ENCODE measurements at places on chromosomes 2 and 18.

- no peak for DNase-seq
Measured at GRCh38 chr2:207176247-207176646, 10.5 kb upstream of the KLF7 start.

DNA sequence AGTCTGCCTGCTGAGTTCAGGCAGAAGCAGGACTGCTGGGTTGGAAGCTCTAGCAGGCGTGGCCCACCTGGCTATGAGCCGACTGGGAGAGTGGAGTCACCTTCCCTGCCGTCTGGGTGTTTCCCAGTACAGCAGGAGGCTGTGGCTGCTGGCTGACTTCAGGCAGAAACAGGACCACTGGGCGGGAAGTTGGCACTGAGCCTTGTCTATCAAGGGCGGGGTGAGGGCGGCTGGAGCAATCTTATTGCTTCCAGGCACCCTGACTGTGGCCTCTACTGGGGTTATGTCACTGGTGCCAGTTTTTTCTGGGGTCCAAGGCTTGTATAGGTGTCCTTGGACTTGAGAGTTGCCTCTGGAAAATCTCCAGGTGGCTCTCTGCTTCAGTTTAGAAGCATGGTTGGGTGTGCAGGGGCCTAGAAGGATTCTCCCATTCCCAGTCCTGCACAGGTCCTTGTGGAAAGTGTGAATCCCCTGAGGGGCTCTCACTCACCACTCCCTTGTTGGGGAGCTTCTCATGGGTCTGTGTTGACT lies 30.5 kb downstream of the LTBP1 start:
- DNase-seq: no peak

- DNase-seq: no peak
Measured at GRCh38 chr18:27412556-27412955, 227.4 kb upstream of the CHST9 start.

GRCh38 chr2:203549406-203549805 lies 14.3 kb upstream of the RAPH1 start:
- no peak for DNase-seq

GRCh38 chr2:214801068-214801467 lies 8.4 kb downstream of the BARD1 start:
- DNase-seq: no peak

- DNase-seq: no peak
Measured at GRCh38 chr2:61396005-61396404, 74.9 kb downstream of the USP34 start.

DNA sequence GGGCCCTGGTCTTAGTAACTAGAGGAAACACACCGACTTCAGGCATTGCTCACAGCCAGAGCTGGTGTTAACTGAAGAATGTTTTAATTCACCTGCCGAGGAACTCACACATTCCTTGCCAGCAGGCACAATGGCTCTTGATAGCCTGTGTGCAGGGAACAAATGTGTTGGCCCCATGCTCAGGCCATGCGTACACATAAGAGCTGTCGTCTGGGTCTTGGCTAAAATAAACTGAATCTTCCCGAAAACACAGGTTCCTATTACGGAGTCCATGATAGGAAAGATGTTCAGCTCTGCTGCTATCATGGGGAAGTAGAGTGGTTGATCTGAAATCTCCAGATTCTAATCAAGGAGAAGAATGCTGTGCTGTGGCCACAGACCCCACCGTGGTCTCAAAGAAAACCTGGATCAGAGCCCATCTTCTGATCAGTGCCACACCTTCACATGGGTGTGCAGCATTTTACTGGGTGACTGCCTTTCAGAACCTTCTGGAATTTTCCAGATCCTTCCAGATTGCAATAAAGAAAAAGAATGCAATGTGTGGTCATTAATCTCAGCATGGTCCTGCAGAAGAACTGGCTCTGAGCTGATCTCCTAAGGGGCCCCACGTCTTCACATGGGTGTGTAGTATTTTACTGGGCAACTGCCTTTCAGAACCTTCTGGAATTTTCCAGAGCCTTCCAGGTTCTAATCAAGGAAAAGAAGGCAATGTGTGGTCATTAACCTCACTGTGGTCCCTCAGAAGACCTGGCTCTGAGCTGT lies 17.2 kb downstream of the MBP start:
- no peak for DNase-seq

GRCh38 chr2:142865924-142866323 lies 11.5 kb upstream of the KYNU start:
- DNase-seq: no peak

DNA sequence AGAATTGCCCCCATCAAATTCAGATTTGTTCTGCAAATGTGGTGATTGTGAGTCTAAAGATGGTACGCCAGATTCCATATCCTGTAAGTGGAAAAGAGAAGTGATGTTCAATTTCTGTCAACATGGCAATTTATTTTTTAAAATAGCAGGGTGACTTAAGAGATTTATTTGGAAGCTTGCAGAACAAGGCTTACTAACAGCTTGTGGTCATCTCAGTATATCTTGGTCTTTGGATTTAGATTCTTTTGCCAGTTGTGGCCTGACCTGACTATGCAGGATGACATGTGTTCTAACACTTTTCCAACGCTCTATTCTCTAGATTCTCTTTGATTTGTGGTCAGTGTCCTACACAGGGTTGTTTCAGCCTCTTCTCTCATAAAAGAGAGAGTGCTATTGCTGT lies 74.4 kb downstream of the MAP3K20 start:
- no peak for DNase-seq

GRCh38 chr18:11752116-11752911 lies 63.2 kb downstream of the GNAL start:
- DNase-seq: no peak

DNA sequence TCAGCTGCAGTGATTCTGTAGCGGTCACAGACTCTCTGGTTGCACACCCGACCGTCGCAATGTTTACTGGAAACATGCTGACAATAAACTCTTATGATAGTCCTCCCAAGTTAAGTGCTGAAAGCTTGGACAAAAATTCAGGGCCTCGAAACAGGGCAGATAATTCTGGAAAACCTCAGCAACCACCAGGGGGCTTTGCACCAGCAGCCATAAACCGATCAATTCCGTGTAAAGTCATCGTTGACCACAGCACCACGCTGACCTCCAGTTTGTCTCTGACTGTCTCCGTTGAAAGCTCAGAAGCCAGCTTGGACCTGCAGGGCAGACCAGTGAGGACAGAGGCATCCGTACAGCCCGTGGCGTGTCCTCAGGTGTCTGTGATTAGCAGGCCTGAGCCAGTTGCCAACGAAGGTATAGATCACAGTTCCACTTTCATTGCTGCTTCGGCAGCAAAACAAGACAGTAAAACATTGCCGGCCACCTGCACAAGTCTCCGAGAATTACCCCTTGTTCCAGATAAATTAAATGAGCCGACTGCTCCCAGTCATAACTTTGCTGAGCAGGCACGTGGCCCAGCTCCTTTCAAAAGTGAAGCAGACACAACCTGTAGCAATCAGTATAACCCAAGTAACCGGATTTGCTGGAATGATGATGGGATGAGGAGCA lies 166.1 kb downstream of the ASXL3 start:
- no peak for DNase-seq

GRCh38 chr2:116162395-116162794 lies 1652.1 kb upstream of the DDX18 start:
- no peak for DNase-seq

GRCh38 chr2:113058411-113058994 lies 495 bp upstream of the IL36RN start:
- DNase-seq: no peak

- DNase-seq: no peak
Measured at GRCh38 chr2:67015681-67016080, 381.5 kb upstream of the ETAA1 start.

DNA sequence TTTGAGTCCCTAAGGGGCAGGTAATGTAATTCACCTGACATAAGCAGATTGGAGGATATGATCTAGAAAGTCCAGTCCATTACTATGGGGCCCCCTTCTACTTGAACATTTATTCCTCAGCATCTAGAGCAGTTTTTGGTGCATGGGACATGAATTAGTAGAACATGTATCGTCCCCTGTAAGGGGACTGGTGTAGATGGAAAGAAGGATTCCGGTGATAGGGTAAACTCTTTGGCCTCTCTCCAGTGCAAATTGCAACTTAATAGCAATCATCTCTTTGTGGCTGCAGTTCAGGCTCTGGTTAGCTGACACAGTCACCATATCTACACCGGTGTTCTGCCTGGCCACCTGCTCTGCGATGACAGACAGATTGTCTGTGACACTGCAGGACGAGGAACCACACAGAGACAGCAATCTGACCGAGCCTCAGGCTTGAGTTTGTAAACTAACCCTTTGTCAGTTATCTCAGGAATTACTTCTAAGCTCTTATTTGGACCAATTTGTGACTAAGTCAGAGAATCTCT lies 6.4 kb upstream of the SLC8A1 start:
- no peak for DNase-seq
